Effector CD8-positive, alpha-beta T cell (primary cell): ENCODE measurements at places on chromosomes 6 and 20.
A peak's percentile ranks its signal among the peaks of the same experiment; 100 is the strongest.

DNA sequence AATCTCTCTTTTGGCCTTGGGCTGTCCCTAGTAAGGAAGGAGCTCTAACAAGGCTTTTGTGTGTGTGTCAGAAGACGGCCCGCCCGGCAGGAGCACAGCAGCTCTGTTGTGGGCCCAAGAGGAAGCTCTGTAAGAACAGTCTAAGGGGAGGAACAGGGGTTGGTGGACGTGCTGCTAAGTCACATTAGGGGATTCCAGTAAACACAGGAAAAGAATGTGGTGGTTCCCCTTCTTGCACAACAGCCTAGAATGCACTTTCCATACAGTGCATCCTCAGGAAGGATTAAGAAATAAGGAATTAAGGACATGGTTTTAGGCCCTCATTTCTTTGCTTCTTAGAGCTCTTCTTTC, 114.5 kb downstream of the RNF144B start:
- no peak for DNase-seq

DNA sequence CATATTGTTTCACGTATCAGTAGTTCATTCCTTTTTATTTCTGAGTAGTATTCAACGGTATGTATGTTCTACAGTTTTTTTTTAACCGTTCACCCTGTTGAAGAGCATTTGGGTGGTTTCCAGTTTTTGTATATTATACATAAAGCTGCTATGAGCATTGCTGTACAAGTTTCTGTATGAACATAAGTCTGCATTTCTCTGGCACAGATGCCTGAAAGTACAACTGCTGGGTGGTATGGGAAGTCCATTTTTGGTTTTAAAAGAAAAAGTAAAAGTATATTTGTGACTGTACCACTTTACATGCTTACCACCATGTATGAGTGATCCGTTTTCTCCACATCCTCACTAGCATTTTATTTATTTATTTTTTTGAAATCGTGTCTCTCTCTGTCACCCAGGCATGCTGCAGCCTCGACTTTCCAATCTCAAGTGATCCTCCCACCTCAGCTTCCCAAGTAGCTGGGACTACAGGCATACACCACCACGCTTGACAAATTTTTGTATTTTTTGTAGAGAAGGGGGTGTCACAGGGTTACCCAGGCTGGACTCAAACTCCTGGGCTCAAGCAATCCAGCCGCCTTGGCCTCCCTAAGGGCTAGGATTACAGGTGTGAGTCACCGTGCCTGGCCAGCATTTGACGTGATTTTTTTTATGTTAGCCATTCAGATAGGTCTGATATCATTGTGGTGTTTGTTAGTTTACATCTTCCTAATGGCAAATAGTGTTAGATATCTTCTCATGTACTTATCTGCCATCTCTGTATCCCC, 11.0 kb upstream of the SIM1 start:
- DNase-seq, result no peak

DNA sequence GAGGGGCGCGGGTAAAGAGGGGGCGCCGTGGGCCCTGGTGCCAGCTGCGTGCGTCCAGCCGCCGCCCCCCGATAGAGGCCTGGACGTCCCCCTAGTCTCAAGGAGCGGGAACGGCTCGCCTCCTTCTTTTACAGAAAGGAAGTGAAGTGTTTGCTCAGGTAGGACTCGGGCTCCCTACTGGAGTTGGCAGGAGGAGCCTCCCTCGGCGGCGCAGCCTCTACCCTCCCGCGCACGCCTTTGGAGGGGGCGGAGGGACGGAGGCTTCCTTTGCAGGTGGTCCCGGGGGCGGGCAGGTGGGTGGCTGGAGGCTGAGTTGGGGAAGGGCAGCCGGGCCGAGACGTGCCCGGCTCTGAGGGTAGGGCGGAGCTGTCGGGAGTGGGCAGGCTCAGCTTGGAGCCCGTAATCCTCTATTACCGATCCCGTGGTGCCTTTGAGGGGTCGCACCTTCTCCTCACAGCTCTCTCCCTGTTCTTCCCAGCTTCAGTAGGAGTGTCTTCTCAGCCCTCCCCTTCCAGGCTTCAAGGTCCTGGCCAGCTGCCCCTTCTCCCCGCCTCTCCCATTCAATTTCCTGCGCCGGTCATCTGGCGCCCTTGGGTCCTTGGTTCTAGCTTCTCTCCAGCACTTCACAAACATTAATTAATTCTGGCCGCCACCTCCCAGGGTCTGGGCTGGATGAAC, 728 bp downstream of the ITPR3 start:
- peak; percentile 21 for DNase-seq

- no peak for DNase-seq
These were observed 8.9 kb upstream of the HLA-B start for GRCh38 chr6:31365864-31366263.

- no peak for DNase-seq
These were observed 184.3 kb upstream of the CST7 start for GRCh38 chr20:24764794-24765202.

DNA sequence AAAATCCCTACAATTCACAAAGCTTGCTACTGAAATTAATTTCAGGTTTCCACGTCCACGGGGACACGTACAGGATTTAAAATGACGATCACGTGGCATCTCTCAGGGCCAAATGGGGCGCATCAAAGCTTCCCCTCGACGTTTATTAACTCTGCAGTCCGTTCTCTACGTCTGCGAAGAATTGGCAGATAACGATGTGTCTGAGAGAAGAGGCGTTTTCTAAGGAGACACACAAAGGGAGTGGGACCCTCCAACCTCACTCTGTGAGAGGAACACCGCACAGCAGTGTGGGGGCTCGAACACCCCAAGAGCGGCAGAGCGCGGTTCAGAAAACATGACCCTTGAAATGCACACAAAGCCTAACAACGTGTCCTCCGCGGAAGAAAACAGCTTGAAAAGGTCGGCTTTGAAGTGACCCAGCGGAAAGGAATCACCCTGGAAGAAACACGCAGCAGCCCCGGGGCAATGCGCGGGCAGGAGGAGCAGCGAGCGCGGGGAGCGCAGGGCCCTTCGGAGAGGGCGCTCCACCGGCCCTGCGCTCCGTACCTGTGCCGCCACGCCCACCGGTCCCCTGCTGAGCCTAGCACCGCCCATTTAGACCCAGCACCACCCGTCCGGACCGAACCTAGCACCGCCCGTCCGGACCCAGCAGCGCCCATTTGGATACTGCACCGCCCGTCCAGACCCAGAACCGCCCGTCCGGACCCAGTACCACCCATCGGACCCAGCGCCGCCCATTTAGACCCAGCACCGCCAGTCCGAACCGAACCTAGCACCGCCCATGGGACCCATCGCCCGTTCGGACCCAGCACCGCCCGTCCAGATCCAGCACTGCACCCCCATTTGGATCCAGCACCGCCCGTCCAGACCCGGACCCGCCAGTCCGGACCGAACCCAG, 1.1 kb upstream of the AFDN start:
- no peak for DNase-seq

DNA sequence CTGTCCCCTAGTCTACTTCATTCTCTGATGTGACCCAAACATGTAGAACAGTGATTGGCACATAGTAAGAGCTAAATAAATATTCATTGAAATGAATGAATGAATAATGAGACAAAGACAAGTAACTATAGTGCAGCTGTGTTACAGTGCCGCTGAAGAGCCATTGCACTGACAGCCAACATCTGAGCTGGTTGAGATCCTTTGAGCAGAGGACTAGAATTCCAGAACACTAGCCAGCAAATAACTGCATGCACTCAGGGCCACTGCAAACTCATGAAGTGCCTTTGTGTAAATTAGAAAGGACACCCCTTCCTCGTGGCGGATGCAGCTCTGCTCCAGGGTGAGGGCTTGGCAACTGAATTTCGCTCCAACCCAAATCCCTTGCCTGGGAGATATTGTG, 230.3 kb upstream of the CDYL start:
- no peak for DNase-seq

- DNase-seq, result no peak
These were observed 206.0 kb downstream of the ERMARD start for GRCh38 chr6:169957351-169957963.

GRCh38 chr20:49843139-49843538, 30.5 kb downstream of the SLC9A8 start:
- no peak for DNase-seq

GRCh38 chr6:26521600-26522391, 16.4 kb upstream of the HMGN4 start:
- DNase-seq, result peak; percentile 32

- DNase-seq, result no peak
These were observed 23.5 kb downstream of the SLC17A4 start for GRCh38 chr6:25777856-25778649.

GRCh38 chr6:148340586-148341297, 1.9 kb upstream of the SASH1 start:
- no peak for DNase-seq

GRCh38 chr6:98678481-98678880, 155.9 kb upstream of the POU3F2 start:
- no peak for DNase-seq

- no peak for DNase-seq
These were observed at the start of gene CLVS2 for GRCh38 chr6:122995921-122996793. TSS of gene CLVS2 (plus strand) at chr6:122996235. CDS start at chr6:122997778, 1,543 bp downstream.

DNA sequence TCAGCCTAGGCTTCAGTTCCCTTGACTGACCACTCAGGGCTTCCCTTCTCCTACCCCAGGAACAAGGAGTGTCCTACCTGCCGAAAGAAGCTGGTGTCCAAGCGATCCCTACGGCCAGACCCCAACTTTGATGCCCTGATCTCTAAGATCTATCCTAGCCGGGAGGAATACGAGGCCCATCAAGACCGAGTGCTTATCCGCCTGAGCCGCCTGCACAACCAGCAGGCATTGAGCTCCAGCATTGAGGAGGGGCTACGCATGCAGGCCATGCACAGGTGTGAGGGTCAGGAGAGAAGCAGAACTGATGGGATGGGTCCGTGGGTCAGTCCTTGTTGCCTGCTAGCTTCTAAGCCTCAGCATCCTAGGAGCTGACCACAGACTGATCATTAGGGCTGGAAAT, 1.6 kb downstream of the RING1 start:
- DNase-seq, result no peak

- DNase-seq, result no peak
These were observed 61.7 kb upstream of the EMILIN3 start for GRCh38 chr20:41428285-41428684.

DNA sequence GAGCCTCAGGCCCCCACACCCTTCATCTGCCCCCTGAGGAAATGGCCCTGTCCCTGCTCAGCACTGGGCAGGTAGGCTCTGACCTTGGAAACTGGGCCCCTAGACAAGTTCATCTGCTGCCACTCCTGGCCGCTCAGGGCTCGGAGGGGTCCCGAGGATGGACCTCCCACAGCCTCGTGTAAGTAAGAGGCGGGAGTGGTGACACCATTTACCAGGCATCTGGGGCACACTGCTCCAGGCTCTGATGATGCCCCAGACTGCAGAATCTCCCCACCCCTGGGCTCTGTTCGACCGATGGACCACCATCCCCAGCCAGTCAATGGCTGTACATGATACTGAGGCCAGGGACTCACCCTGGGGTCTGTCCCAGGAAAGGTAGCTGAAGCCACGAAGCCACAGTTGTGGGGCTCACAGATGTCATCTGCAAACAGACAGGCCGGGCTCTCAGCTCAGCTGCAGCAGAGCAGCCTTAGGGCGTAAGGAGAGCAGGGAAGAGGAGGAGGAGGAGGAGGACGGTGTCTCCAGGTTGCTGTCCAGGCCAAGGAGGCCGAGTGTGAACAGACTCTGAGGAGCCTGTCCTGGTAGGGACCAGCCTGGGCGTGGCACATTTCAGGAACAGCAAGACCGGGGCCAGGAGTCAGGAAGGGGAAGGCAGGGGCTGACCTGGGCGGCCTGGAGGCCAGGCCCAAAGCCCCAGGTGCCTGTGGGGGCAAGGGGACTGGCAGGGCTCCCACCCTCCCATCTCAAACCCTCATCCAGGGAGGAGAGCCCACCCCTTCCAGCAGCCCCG, 300.4 kb downstream of the TAF4 start:
- DNase-seq, result no peak

DNA sequence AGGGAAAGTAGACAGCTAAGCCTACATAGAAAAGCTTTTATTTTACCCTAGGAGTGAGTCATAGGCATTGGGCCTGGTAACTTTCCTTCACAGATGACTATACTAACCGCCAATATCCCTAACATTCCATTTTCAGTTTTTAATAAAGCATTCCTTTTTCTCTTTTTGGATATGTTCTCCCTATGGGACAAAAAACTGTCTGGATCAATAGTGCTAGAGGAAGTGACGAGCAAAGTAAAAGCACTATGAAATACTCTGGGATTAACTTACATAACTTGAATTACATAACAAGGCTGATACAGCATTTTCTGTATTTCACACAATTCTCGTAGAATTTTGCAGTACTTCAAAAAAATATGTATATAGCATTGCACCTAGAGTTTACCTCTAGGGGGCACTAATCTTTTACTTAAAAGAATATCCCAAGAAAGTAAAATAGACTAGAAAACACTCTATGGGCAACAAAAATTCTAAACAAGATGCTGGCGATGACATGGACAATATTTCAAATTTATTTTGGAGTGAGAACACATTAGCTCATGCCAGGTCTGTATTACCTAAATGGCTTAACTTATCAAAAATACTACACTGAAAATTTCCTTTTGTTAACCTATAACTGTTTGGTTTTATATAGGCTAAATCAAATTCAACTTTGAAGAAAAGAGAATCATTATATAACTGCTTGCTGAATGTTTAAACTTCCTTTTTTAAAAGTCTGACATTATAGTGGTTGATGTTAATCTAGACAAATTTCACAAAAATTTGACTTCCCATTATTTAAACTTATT, 66.3 kb upstream of the DST start:
- no peak for DNase-seq

DNA sequence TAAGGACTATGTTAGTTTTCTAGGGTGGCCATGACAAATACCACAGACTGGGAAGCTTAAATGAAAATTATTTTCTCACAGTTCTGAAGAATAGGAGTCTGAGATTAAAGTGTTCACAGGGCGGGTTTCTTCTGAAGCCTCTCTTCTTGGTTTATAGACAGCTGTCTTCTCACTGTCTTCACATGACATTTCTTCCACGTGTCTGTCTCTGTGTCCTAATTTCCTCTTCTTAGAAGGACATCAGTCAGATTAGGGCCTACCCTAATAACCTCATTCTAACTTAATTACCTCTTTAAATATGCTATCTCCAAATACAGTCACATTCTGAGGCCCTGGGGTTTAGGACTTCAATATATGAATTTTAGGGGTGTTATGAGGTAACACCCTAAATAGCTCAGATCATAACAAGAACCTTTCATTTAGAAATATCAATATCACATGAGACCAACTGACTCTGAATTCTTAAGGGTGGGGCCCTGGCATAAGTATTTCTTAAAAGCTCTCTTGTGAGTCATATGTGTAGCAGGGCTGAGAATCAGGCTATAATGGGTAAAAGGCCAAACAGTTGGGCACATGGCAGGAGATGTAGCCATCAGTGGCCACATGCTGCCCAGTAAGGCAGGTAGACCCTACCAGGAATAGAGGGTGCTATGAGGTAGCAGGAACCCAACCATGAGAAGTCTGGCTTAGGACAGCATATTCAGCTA, 62.0 kb upstream of the TENT5A start:
- DNase-seq, result no peak
